ENCODE measurements at places on chromosomes 2 and 18.

DNA sequence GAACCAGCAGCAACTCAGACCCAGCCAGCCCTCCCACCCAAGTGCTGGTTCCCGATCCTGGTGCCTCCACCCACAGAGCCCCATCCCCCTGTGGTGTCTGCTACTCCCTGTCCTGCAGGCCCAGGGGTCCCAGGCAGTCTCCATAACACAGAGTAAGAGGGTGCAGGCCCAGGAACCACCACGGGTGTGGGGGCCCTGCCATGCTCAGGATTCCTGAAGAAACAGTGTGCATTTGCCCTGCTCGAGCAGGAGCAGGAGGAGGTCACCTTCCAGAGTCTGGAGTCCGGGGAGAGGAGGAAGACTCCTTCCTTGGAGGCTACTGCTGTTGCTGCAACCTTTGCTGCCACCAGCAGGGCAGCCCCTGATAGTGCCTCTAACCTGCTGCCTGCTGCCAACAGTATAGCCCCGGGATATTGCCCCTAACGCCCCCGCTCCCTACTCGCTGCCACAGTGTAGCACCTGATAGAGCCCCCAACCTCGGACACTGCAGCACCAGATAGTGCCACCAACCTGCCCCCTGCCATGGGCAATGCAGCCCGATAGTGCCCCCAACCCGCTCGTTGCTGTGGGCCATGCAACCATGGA lies 46.8 kb upstream of the ANKRD62 start:
- DNase-seq = no peak

DNA sequence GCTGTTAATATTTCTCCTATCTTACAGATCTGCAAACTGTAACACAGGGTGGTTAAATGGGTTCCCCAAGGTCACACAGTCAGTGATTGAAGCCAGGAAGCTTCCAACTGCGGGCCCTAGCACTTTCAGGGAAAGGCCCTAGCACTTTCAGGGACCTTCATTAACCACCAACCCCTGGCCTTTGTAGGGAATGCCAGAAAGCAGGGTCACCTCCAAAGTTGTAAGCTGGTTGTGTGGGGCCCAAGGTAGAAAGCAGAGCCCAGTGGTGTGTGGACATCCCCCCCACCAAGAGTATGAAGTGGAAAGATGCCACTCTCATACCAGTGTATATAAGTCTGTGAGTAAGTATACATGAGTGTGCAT lies 4.4 kb downstream of the DLX2 start:
- no peak for DNase-seq

DNA sequence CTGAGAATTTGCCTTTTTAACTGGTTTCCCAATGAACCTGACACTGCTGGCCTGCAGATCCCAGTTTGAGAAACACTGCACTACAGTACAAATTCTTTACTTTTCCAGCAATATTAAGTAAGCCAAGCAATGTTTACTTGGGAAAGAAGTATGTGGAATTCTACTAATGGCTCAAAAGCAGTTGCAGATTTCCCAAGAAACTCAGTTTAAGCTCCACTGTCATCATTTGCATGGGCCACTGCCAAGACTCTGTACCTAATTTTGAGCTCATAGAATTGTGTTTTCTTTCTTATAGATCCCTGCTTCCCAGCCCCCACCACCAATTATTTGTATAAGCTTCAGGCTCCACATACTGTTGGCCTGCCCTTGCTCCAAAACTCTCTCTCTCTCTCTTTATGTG lies 676.1 kb downstream of the RNF144A start:
- no peak for DNase-seq

DNA sequence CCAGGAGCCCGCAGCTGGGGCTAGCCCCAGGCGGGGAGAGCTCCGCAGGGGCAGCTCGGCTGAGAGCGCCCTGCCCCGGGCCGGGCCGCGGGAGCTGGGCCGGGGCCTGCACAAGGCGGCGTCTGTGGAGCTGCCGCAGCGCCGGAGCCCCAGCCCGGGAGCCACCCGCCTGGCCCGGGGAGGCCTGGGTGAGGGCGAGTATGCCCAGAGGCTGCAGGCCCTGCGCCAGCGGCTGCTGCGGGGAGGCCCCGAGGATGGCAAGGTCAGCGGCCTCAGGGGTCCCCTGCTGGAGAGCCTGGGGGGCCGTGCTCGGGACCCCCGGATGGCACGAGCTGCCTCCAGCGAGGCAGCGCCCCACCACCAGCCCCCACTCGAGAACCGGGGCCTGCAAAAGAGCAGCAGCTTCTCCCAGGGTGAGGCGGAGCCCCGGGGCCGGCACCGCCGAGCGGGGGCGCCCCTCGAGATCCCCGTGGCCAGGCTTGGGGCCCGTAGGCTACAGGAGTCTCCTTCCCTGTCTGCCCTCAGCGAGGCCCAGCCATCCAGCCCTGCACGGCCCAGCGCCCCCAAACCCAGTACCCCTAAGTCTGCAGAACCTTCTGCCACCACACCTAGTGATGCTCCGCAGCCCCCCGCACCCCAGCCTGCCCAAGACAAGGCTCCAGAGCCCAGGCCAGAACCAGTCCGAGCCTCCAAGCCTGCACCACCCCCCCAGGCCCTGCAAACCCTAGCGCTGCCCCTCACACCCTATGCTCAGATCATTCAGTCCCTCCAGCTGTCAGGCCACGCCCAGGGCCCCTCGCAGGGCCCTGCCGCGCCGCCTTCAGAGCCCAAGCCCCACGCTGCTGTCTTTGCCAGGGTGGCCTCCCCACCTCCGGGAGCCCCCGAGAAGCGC lies 15.0 kb upstream of the GMPPA start:
- DNase-seq = no peak

DNA sequence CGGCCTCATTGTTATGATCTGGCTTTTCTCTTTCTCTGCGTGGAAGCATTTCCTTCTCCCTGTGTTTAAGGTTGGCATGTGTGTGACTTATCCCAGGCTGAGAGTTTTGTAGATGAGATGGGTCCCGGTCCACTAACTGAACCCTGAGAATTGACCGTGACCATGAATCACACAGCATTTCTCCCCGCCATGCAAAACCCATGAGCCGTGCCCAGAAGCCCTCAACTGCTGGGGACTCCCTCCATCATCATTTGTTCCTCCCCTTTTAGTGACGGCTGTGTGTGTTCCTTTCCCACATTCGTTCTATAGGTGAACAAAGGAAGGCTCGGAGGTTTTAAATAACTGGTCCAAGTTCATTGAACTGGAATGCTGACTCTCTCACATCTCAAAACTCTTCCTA lies 30.1 kb upstream of the TXNDC2 start:
- DNase-seq = no peak

DNA sequence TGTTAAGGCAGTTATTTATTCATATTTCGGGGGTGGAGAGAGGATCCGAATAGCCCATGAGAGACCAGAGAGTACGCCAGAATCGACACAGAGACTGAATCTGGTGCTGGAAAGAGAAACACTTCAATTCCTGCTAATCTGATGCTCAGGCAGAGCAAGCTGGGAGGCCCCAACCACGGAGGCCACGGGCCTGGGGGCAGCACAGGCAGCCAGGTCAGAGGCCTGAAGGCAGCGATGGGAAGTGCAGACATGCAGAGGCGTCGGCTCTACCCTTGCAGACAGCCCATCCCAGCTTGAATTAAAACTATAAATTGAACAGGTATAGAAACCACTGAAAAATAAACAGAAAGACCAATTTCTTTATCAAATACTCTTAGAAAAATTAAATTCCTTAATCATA lies 50.6 kb downstream of the PXDN start:
- no peak for DNase-seq

GRCh38 chr2:133959066-133959465 lies 294.8 kb upstream of the MGAT5 start:
- DNase-seq = no peak

Measured in OCI-LY7 (cell line).